ENCODE measurements at places on chromosomes 3 and 15.
A peak's percentile ranks its signal among the peaks of the same experiment; 100 is the strongest.

DNA sequence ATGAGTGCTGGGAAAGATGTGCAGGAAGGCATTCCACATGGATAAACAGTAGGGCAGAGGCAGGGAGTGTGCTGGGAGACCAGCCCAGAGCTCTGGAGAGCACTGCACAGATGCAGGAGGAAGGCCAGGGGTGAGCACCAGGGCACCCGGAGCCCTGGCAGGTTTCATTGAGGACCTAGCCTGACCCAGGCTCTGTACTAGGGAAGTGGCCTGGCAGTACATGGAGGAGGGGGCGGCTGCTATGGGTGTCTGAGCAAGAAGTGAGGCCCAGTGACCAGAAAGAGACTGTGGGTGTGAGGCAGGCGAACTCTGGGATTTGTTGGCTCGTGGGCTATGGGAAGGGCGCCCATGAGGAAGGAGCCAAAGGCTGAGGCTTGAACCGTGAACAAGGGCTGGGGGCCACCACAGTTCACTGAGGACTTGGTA is 139.1 kb downstream of the DNAJB8 start:
- no peak for DNase-seq

GRCh38 chr15:58474741-58475323 is 43.0 kb downstream of the LIPC start:
- DNase-seq: no peak

- no peak for DNase-seq
Measured at GRCh38 chr15:45585069-45585791, 1.9 kb upstream of the BLOC1S6 start.

GRCh38 chr3:23202921-23203707 is at the start of gene UBE2E2:
TSS of gene UBE2E2 (plus strand) at chr3:23203327.
- DNase-seq: no peak

GRCh38 chr3:182609575-182610156 is 183.6 kb upstream of the ATP11B start:
- DNase-seq: no peak

DNA sequence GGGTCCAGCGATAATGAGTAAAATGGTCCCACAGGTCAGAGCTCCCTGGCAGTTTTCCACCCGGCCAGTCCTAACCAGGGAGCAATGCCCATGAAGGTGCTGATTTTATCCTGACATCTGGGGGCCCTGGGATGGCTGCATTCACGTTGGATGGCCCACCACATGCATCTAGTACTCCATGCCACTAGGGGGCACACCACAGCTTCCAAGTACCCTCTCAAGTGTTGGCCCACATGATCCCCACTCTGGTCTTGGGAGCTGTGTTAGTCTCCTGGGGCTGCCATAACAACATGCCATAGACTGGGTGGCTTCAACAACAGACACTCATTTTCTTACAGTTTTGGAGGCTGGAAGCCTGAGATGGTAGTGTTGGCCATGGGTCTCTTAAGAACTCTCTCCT is 225.5 kb downstream of the SLCO3A1 start:
- no peak for DNase-seq

DNA sequence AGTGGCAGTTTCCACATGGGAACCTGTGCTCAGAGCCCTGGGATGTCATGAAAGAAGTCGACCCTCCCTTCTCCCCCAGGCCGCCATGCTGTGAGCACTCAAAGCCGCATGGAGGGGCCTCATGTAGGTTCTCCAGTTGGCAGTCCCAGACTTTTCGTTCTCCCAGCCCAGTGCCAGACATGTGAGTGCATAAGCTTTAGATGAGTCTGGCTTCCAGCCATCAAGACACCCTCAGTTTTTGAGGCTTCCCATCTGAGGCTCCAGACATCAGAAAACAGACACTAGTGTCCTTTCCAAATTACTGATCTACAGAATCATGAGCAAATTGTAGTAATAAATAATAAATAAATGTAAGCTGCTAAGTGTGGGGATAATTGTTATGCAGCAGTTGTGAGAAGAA is 136.5 kb upstream of the AGBL1 start:
- DNase-seq: no peak

GRCh38 chr15:64460724-64461720 is 644 bp downstream of the ZNF609 start:
- peak; percentile 15 for DNase-seq

DNA sequence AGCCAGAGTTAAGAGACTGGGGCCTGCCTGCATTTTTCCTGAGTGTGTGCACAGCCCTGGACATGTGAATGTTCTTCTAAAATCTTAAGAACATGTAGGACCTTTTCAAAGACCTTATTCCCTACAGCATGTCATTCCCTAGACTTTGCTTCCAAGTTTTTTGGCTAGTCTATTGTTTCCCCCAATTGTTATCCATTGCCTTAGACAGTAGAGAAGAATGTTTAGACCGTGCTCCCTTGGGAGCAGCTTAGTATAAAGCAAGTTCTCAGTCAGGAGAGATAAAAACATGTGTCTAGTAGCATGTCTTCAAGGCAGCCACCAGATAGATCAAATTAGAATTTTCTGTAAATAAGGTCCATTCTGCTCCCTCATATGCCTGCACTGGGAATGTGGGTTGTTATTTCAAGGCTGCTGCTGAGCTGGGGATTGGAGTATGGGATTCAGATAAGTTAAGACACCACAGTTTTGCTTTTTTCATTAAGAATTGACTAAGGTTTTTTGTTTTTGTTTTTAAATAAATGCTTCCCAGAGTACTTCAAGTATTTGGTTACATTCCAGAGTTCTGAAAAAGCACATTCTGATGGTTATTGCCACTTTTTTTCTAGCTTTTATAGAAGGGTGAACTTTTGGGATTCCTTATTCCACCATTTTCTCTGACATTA is 246.7 kb downstream of the RORA start:
- no peak for DNase-seq

DNA sequence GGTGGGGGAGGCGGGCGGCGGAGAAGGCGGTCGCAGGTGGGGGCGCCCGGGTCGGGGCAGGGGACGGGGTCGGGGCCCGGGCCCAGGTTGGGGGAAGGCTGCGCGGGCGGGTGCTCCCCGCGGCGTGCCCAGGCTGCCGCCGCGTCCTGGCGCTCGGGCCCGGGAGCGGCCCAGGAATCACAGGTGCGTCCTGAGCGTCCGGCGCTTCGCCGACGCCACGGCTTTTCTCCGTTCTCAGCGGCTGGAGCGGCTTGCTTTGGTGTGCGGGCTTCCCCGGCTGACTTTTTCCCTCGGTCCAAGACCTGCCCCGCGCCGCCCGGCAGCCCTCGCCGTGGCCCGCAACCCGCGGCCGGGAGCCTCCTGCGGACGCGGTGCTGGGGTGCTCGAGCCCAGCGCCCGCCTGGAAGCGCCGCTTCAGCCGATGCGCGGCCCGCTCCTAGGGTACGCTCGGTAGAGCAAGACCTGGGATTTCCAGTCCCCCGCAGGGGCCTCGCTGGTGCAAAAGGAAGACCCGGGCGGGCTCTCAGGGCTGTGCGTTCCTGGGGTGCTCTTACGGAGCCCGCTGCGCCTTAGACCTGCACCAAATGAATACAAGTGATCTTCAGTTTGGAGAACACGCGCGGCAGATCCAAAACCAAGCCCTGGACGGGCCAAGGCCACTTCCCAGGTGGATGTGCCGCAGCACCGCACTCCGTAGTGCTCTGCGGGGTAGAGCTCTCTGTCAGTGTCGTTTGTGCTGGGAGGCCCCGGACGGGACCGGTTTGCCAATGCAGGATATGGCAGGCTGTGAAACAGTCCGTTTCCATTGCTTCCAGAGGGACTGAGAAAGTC is 639 bp downstream of the NIPA1 start:
- no peak for DNase-seq

DNA sequence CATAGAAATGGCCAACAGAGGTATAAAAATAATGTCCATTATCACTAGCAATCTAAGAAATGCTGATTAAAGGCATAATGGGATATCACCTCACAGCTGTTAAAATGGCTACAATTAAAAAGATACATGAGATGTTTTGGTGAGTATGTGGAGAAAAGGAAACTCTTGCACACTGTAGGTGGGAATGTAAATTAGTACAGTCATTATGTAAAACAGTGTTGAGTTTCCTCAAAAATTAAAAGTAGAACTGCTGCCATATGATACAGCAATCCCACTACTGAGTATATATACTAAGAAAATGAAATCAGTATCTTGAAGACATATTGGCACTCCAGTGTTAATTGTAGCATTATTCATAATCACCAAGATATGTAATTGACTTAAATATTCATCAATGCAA is 982.2 kb upstream of the EPHA6 start:
- DNase-seq: no peak

- no peak for DNase-seq
Measured at GRCh38 chr3:194135806-194136518, at the start of gene HES1. TSS of gene HES1 (plus strand) at chr3:194136148. CDS start at chr3:194136381, 233 bp downstream.

DNA sequence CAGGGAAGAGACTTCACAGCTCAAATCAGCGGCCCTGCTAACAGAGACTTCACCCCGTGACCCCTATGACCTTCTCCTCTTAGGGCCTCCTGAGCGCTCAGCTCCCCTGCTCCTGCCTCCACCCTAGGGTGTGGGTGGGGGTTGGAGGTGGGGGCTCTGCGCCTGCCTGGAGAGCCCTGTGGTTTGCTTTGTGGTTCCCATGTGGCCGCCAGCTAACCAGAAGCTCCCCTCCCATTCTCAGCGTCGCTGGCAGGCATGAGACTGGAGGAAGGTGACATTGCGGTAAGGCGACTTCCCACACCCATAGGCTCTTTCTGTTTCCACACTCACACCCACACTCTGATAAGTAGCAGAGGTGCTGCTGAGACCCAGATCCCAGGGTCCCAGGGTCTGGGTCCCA is 27.6 kb downstream of the XYLB start:
- no peak for DNase-seq

GRCh38 chr15:97386940-97387339 is 573.6 kb upstream of the ARRDC4 start:
- no peak for DNase-seq
